GM18507 (cell line): ENCODE measurements at places on chromosomes 7 and 10.

GRCh38 chr7:98362517-98362916 lies 38.4 kb downstream of the BAIAP2L1 start:
- no peak for DNase-seq

DNA sequence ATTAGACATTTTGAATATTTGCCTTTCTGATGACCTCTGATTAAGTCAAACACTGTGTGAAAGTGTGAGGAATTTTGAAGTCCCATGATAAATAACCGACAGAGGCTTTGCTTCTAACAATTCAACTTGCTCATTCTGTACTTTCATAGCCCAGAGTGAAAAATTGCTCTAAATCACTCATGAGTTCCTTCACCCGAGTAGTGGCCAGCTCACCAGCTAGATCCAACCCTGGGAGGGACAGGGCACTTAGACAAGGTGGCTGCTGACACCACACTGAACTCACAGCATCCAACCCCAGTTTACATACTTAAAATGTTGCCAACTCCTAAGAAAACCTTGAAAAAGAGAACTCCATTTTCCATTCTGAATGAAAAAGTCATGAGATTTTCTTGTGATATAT lies 80.0 kb upstream of the LYZL1 start:
- DNase-seq = no peak

DNA sequence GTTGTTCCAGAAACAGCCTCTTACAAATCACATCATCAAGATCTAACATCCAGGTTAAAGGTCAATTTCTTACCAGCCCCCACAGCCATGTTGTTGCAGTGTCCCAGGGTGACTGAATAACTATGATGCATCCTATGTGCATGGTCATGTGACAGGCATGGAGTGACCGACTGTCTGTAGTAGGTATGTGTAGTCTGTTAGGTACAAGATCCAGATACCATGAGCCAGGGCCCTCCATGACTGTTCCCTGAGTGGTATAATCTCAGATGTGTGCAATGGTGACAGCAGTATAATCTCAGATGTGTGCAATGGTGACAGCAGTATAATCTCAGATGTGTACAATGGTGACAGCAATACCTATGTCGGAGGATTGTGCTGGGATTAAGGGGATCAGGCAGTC lies 8.8 kb downstream of the CDHR3 start:
- DNase-seq = no peak

DNA sequence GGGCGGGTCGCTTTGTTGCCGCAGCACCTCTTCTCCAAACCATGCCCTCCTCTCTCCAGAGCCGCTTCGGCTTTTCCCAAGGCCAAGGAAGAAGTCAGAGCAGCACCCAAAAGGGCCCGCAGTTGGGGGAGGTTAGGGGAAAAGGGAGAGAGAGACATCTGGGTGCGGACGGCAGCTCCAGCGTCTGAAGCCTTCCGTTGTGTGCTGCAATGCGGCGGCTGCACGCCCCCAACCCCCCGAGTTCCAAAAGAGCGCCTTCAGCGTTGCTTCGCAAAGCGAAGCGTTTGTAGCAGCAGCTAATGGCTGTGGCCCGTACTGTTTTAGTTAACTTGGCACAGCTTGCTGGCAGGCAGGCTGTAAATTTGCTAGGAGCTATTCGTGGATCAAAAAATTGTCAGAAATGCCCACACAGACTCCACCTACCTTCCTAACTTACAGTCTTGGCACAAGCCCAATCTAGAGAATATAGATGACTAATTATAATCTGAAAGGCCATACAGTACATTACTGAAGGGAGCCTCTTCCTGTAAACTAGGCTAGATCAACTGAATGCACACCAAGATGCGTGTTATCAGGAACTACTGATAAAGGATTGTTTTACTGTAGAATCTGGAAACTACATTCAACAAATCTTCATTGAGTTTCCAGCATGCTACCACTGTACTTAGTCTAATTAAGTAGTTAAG lies 1.1 kb upstream of the KBTBD2 start:
- no peak for DNase-seq

- no peak for DNase-seq
These were observed 123.8 kb upstream of the SDK1 start for GRCh38 chr7:3177271-3177670.

GRCh38 chr10:63696205-63696604 lies 175.0 kb downstream of the REEP3 start:
- DNase-seq = no peak

DNA sequence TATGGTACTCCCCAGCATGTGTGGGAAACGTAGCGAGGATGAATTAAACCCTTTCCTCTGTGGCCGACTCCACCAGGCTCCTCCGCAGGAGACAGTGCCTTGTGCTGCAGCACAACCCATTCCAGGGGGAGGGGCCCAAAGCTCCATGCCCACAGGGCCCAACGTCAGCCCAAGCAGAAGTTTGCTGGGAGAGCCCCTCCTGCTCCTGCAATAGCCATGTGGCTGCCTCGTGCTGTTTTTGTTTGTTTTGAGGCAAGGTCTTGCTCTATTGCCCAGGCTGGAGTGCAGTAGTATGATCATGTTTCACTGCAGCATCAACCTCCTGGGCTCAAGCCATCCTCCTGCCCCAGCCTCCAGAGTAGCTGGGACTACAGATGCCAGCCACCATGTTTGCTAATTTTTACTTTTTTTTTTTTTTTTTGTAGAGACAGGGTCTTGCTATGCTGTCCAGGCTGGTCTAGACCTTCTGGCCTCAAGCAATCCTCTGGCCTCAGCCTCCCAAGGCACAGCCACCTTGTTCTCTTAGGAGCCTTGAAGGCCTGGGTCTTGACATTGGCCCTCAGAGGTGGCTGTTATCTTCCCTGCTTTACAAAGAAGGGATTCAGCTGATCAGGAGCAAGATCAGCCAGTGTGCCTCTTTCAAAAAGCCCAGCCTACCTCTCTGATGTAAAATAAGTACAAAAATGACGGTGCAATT lies 102.8 kb downstream of the DYNC2I1 start:
- DNase-seq = no peak

DNA sequence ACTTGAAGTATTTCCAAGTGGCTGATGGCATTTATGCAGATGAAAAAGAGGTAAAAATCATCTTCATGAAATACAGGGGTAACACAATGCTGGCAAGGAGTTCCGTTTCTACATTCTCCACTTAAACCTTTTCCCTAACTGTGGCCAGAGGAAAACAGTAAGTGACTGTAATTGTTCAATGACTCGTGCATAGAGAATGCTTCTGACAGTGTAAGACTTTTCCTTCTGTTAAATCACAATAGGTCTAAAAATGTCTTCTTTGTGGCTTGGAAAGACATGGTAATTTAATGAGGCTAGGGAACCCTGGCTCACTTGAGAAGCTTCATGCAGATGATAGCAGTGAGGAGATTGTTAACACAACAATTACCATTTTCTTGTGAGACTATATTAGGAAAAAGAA lies 50.3 kb upstream of the RSU1 start:
- no peak for DNase-seq

GRCh38 chr7:107494315-107494751 lies 24.5 kb downstream of the GPR22 start:
- no peak for DNase-seq

DNA sequence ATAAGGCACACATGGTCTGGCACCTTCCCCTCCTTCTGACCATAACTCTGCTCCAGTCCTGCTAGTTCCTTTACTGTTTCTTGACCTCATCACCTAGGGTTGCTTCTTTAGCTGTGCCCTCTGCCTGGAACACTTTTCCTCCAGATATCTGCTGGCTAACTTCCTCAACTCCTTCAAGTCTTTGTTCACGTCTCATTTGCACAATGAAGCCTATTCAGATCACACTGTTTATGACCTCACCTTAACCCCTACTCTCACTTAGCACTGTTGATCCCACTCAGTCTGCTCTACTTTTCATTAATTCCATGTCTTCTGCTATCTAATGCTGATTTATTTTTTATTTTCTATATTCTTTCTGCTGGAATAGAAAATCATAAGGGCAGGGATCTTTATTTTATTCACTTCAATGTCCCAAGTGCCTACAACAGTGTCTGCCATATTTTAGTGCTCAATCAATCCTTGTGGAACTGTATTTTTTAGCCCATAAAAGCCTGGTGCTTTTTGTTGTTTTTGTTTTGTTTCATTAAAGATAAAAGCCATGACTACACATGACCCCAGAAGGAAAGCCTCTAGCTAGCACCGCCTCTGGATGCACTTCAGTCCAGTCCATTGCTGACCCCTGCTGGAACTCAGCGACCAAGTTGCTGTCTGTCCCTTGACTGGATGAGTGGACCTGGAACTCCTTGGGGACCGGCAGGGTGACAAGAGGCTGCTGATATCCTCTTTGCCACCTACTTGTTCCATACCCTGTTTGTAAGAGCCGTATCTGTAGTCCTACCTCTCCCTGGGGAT lies 12.3 kb downstream of the KLF14 start:
- no peak for DNase-seq

GRCh38 chr10:112782200-112782907 lies 167.7 kb upstream of the TCF7L2 start:
- DNase-seq = no peak

- no peak for DNase-seq
These were observed 1211.3 kb downstream of the REEP3 start for GRCh38 chr10:64732372-64732957.

DNA sequence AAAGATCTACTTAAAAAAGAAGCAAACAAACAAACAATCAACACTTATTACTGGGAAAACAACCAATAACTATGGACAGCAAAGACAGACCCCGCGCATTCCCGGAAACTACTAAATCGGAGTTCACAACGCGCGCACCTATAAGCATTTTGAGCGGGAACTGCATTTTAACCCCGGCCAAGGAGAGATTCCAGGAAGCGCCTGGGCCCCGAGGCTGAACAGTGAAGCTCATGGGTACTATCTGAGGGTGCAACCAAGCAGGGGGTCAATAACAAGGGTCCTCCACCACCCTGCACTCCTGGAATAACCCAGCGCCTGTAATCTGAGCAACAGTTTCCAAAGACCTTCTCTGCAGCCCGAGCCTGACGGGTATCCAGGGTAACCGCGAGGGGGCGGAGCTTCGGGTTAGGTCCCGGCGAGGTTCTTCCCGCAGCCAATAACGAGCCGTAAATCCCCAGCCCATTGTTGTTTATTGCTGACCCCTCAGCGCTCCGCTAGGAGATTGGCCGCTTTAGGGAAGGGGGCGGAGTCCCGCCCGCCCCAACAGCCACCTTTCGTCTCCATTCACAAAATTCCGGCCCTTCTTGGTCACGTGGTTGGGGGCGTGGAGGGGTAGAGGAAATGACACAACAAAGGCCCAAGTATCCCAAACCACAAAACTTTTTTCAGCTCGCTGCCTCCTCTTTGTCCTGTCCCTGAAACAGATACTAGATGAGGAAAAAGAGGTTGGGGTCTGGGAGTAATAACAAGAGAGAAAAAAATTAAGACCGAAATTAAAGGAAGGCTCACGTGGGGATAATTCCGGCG lies 1.7 kb upstream of the ETV1 start:
- DNase-seq = no peak

- no peak for DNase-seq
These were observed 152.3 kb downstream of the CPED1 start for GRCh38 chr7:121140790-121141189.

DNA sequence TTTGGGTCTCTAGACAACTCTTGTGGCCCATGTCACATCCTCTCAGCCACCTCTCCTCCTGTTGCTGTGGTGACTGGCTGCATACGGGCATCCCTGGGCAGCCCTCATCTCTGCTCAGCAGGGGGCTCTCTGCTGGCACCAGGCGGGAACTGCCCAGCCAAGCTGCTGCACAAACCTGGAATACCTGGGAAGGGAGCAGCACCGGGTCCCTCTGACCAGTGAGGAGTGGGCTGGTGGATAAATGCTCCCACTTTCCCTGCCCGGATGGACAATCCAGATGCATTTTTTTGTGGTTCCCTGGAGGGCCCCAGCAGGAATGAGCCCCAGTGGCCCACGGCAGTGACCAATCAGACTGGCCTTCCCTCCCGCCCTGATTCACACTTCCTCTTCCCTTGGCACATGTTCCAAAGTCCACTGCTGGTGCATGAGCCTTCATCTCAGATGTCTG lies 21.9 kb downstream of the GRID1 start:
- no peak for DNase-seq

DNA sequence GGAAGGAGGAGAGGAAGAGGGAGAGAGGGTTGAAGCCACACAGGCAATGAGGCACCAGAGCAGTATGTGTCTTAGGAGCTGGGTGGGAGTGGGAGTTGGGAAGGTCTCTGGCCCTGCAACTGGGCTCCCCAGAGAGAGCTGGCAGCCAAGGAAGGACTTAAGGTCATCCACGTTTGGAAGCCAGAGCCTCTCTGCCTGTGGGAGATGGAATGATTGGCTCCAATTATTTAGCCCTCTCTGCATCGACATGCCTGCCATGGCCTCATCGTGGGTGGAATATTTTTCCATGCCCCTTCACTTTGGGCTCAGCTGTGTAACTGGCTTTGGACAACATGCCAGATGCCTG lies 478.5 kb downstream of the RPS24 start:
- DNase-seq = no peak

GRCh38 chr10:89590326-89590725 lies 54.7 kb downstream of the PANK1 start:
- DNase-seq = no peak

- no peak for DNase-seq
These were observed 158.5 kb downstream of the CACNA2D1 start for GRCh38 chr7:82284936-82285519.

- DNase-seq = no peak
These were observed 38.1 kb downstream of the PPIF start for GRCh38 chr10:79385392-79385795.

DNA sequence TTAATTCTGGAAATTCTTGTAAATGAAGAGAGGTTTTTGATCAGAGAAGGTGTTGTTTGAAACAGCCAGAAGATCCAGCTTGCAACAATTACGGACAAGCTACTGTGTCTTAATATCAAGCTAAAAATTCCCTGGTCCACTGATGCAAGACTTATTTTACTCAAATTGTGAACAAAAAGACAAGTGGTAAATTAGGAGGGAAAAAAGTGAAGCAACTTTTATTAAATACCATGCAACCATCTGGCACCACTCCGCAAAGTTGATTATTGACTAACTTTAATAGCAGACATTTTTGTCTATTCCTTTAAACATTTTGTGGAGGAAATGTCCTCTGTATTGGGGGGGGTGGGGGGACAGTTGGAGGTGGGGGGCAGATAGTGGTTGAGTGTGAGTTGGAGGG lies 5.1 kb upstream of the CAV2 start:
- no peak for DNase-seq

DNA sequence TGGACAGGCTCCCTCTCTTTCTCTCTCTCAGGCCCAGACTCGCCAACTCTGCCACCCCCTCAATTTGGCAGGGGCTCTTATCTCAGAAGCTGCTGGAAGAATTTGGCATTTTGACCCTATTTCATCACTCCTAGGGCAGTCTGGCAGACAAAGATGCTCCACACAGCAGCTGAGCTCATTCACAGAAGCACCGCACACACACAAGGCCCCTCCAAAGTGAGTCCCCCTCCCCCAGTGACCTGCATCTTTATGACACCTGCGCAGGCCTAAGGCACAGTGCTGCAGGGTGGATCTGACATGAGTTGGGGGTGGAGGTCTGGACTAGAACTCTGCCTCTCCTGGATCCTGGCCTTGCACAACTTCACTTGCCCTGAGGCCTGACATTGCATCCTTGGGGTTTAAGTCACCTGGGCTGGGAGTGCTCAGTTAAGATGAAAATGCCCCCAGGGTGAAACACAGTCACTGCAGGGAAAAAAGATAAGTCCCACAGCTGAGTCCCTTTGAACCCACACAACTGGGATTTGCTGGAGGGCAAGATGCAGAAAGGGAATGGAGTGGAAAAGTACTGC lies 41.1 kb upstream of the DUSP5 start:
- no peak for DNase-seq
